ENCODE measurements at places on chromosomes 5 and 9. TPM values are rescaled to one million over a fixed set of nuclear protein-coding genes. Genes with fewer than 3 reads are reported as not detected.

WNK2 gene
- polyA plus RNA-seq, result 1.5 TPM

KIF4B gene
- not detected for polyA plus RNA-seq

WHRN gene
- 4.4 TPM for polyA plus RNA-seq

GABRG2 gene
- not detected for polyA plus RNA-seq

PCDHB14 gene
- polyA plus RNA-seq, result 2.0 TPM

PRLR gene
- 9.3 TPM for polyA plus RNA-seq

CDH9 gene
- polyA plus RNA-seq, result 1.7 TPM

FAM153A gene
- 1.6 TPM for polyA plus RNA-seq

FOXD4L5 gene
- polyA plus RNA-seq, result not detected

PSIP1 gene
- 31.1 TPM for polyA plus RNA-seq

PRUNE2 gene
- polyA plus RNA-seq, result 12.6 TPM

Measured in kidney (tissue), 22 donors.